RCC 7860 (cell line): ENCODE measurements at places on chromosomes 6 and 20.

DNA sequence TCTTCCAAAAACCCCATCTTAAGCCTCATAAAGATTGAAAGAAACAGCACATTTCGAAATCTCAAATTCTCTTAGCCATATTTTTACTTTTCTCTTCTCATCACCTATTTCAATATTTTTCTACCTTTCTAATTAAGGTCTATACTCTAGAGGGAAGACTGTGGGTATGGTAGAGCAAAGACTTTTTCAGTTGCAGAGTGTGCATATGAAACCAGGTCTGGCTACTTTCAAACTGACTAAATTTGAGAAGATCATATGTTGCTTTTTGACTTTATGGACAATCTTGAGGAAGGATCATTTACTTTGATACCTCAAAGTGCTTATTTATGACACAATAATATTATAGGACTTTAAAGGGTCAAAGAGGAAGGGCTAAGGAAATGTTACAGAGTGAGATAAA is 20.7 kb downstream of the FILIP1 start:
- DNase-seq: no peak

DNA sequence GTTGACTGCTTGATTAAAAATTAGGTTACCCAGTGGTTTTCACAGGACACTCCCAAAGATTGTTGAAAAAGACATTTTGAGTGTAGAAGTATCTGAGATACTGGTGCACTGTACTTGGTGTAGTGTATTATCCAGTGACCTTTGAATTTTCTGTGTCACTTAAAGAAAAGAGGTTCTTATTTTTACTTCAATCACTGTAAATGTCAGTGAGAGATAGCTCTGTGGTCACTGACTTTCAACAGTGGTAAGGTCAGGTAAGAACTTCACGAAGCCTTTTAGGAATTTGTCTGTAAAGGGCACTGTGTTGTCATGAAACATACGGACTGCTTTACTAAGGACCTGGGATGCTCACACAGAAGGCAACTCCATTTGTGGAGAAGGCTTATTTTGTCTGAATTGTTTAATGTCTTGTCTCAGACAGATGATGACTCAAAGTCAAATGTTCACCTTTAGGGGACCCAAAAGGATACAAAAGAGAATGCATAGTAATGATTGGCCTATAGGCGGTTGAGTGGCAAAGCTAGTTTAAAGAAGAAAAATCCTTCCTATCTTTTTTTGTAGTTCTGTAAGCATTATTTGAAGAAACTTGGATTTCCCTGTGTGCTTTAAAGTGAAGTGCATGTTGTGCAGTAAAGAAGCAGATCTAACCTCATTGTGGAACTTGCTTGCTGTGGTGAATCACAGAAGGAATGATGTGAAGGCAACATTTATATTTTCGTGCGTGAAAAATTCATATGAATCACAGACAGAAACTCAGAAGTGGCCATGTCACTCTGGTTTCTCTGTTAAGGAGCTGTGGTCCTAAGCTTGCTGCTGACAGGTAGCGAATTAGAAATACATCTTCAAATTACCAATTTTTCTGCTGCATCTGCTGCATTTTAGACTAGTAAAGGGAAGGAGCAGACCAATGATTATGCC is 47.3 kb downstream of the ZFAND3 start:
- DNase-seq: no peak

- no peak for DNase-seq
Measured at GRCh38 chr6:111406200-111406721, 76.8 kb downstream of the REV3L start.

- no peak for DNase-seq
Measured at GRCh38 chr20:50831622-50832021, 36.8 kb downstream of the BCAS4 start.

DNA sequence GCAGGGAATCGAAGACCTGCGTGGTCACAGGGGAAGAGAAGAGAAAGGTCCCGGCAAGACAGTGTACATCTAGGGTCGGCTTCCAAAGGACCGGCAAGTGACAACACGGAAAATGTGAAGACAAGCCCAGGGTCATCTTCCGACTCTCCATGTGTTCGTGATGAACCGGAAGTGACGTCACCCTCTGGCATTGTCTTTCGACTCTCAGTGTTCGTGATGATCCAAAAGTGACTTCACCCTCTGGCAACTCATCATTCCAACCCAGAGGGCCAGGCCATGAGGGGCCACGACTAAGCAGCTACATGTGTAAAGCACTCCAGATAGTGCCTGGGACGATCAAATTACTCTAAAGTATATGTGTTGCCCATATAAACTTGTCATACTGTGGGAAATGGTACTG is 290.8 kb downstream of the THBS2 start:
- no peak for DNase-seq

GRCh38 chr20:10747019-10747418 is 73.2 kb upstream of the JAG1 start:
- no peak for DNase-seq

DNA sequence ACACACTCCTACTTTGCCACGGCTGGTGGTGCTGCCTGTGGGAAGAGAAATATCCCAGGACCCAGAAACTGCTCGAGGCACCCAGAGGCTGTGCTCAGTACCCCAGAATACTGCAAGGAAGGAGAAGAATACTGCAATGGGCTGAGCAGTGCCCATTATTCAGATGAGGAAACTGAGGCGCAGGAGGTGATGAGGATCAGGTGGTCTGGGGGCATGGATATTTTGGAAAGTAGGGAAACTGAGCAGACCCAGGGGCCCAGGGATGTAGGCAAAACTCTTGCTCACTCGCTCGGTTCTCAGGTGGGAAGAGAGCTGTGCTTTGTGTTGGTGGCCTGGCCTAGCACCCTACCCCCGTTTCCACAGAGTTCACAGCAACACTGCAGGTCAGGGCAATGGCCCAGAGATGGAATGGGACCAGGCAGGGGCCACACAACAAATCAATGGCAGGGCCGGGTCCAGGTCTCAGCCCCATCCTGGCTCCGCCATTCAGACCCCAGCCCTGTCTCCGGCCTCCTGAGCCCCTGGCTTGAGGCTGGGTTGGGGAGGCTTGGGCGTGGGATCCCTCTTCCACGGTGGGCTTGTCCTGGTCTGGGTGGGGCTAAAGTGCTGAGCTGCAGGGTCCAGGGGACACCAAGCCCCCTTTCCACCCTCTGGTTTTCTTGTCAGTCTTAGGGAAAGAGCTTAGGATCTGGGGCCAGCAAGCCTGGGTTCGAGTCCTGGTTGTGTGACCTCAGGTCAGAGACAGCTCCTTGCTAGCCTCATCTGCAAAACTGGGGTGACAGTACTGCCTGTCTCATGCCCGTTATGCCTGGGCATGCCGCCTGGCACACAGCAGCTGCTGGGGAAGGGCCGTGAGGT is 33.9 kb downstream of the SUN5 start:
- DNase-seq: no peak
